ENCODE measurements at places on chromosomes 4 and X.

- DNase-seq: no peak
Observed at GRCh38 chr4:8574796-8575370, 5.3 kb upstream of the GPR78 start.

DNA sequence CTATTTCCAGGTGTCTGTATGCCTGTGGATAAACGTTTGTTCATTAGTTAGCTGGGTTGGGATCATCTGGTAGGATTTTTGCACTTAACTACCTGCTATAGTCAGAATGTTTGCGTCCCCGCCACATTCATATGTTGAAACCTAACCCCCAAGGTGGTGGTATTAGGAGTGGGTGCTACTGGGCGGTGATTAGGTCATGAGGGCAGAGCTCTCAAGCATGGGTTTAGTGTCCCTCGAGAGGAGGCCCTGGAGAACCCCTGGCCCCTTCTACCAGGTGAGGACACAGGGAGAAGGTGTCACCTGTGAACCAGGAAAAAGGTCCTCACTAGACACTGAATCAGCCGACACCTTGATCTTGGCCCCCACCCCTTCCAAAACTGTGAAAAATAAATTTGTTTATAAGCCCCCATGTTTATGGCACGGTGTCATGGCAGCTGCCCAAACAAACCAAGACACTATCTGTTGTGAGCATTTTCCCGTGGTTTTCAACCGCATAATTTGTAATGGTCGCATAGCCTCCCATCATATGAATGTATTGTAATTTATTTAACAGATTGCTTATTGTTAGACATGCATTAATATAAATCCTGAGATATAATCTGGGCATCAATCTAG is 92.7 kb upstream of the TRIM2 start:
- DNase-seq: no peak

DNA sequence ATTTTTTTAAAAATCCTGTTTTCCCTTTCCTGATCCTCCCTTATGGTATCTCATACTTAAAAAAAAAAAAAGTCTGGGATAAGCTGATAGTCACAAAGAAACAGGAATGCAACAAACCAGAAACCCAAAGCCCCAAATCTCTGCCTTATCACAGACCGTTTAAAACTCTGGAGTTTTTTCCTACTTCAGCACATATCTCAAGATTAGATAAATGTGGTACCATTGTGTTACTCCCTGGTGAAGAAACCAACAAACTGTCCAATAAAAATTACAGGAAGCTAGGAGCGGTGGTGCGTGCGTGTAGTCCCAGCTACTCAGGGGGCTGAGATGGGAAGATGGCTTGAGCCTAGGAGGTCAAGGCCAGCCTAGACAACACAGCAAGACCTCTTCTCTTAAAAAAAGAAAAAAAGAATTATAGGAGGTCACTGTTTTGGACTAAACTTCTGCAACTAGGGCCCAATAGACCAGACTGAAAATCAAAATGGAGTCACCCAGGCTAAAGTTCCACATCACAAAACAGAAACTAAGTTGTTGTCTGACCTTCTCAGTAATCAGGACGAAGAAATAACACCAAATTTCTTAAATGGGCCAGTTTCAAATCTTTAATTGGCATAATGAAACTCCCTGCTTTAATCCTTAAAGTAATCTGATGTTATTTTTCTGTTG is 51.9 kb downstream of the RBM47 start:
- DNase-seq: no peak

DNA sequence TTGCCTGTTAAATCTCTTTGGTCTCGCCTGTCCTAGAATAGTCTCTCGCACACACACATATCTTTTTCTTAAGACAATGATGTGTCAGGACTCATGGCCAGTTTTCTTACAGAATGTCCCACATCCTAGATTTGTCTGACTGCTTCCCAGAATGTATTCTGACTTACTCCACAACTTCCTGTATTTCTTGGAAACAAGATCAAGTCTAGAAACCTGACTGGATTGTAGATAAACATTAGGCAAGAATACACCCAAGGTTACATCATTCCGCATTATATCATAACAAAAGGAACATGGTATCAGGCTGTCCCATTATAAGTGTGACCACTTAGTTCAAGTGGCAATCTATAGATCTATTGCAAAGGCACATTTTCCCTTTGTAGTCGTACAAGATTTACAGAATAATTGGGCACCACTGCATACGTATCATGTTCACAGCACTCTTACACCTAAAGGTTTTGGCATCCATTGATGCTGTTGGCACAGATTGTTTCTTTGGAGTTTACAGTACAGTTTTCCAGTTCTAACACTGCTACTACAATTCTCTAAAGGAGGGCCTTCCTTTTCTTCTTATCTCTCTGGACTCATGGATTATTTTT is 56.4 kb downstream of the FBXW7 start:
- DNase-seq: no peak

GRCh38 chr4:128283071-128283470 is 4.5 kb downstream of the PGRMC2 start:
- DNase-seq: no peak

- no peak for DNase-seq
Observed at GRCh38 chr4:85970535-85970934, 389.3 kb downstream of the MAPK10 start.

- DNase-seq: no peak
Observed at GRCh38 chr4:143019351-143019750, 165.4 kb upstream of the USP38 start.

DNA sequence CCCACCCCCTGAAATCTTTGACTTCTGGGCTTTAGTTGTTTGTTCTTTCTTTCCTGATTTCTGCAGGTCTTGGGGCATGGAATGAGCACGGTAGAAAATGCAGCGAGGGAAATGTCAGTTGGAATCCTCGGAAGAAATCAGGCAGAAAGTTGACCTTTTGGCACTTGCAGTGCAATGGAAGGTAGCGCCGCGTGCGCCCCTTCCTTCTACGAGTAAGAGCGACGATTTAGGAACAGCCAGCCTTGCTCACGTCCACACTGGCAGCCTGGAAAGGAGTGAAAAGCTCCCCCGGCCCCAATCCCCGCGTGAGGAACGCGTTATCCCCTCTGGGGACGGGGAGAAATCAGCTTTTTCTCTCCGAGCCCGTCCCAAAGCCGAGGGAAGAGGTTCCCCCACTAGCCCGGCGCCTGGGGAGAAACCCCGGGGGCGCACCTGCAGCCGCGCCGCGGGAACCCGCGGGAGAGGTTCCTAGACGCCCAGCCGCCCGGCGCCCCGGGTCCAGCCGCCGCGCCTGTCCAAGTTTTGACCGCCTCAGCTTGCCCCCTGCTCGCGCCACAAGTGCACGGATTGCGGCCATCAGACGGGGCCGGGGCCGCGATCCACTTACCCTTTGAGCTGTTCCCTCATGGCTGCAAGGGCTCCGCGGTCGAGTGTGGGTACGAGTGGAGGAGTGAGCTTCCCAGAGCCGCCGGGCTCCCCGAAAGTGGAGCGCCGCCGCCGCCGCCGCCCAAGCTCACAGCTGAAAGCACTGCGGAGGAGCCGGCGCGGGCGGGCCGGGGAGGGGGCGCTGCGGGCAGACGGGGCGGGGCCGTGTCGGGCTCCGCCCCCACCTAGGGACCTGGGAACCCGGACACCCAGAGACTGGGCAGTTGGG is 194.6 kb upstream of the FTHL17 start:
- DNase-seq: peak; percentile 61

GRCh38 chr4:68278029-68278428 is 32.5 kb upstream of the TMPRSS11B start:
- DNase-seq: no peak

DNA sequence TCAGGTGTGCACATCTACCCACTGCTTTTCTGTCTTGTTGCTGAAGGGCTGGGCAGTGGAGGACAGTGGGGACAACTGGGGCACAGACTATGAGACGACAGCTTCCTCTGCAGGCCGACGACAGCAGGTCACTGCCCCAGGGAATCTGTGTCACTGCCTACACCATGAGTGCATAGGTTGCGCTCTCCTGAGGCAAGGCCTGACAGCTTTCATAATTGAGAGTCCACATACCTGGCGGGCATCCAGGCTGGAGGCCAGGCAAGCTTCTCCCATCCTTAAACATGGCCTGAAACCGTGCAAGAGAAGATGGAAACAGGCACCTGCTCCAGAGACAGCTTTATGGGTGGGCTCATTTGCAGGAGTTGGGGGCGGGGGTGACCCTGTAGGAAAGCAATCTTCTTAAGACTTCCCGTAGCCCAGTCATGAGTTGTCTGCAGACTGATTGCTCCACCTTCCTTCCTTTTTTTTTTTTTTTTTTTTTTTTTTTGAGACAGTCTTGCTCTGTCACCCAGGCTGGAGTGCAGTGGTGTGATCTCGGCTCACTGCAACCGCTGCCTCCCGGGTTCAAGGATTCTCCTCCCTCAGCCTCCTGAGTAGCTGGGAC is 2.9 kb downstream of the ANOS1 start:
- no peak for DNase-seq

GRCh38 chr4:88446124-88446523 is 10.8 kb upstream of the HERC5 start:
- no peak for DNase-seq

DNA sequence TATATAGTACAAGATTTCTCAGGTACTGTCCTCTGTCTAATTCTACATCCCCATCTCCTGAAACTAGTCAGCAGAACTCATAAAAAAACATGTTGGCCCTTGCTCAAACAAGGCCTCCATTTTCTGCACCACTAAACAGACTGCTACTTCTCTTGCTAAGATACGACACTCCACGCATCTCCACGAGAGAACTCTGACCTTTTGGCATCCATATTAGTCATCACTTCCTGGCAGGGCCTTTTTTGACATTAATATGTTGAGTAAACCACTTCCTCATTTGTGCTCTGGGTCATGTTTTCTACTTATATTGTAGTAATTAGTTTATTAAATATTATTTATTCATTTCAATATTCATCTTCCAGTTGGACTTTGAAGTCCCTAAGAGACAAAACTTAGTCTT is 65.6 kb downstream of the DCAF8L1 start:
- DNase-seq: no peak

- DNase-seq: no peak
Observed at GRCh38 chr4:120926358-120927025, 4.0 kb upstream of the PRDM5 start.

Data from cerebellum (tissue), 4 donors.